ENCODE measurements at places on chromosomes 4 and X.

GRCh38 chrX:19682712-19683331 is 167.5 kb upstream of the MAP3K15 start:
- DNase-seq = peak; percentile 86

DNA sequence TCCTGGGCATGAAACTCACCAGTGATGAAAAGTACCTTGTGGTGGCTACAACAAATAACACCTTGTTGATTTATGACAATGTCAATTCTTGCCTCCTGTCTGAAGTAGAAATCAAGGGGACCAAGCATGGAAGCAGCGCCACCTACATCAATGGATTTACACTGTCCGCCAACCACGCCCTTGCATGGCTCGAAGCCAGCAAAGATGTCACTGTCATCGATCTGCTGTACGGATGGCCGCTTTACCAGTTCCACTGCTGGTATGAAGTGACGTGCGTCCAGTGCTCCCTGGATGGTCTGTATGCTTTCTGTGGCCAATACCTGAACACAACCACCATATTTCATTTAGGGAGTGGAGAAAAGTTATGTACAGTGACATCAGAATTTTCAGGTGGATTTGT is 200.5 kb downstream of the NWD2 start:
- DNase-seq = no peak

DNA sequence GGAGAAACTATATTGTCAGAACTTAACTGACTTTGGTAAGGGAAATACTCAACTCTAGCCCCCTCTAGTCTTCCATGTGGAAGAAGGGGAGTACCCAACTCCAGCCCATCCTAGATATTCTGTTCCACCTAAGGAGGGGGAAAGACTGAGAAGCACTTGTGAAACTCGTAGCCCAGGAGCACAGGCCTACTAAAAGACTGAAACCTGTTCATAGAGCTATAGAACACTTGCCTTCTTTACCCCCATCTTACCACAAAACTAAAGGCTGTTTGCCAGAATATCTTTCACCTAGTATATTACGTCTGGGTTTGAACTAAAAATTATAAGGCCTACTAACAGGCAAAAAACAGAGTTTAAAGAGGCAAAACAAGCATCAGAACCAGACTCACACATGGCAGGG is 15.5 kb downstream of the CLDN22 start:
- DNase-seq = no peak

DNA sequence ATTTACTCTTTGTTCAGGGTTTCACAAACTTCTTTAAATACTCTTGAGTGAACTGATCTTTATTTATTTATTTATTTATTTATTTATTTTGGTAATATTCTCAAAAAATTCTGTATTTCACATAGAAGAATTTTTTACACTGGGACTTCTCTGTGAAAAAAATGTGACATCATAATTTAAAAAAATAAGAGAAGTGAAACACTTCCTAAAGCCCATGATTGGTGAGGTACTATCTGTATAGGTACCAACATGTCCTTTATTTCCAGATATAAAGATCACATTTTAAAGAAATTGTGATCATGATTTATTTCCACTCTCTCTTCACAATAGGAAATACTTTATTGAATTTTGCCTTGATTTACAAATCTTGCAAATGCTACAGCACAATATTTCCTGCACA is 497.1 kb downstream of the FAT4 start:
- no peak for DNase-seq

GRCh38 chr4:28313729-28314713 is 1453.4 kb downstream of the STIM2 start:
- DNase-seq = no peak

DNA sequence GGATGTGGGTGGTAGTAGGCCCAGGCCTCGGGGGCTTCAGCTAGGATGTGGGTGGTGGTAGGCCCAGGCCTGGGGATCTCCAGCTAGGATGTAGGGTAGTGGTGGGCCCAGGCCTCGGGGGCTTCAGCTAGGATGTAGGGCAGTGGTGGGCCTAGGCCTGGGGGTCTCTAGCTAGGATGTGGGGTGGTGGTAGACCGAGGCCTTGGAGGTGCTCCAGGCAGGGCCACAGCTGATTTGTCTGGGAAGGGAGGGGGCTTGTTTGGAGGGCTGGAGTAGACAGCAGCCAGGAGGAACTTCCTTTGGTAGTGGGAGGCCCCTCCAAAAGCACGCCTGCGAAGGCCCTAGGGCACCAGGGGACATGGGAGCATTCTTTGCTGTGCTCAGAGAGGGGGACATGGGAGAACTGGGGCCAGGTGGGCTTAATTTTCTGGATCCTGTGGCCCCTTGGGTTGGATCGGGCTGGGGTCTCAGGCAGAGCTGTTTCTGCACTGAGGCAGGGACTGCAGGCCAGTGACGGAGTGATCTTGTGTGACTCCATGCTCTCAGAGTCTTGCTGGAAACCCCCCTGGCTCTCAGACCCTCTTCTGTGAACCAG is 3.3 kb upstream of the SPON2 start:
- no peak for DNase-seq

DNA sequence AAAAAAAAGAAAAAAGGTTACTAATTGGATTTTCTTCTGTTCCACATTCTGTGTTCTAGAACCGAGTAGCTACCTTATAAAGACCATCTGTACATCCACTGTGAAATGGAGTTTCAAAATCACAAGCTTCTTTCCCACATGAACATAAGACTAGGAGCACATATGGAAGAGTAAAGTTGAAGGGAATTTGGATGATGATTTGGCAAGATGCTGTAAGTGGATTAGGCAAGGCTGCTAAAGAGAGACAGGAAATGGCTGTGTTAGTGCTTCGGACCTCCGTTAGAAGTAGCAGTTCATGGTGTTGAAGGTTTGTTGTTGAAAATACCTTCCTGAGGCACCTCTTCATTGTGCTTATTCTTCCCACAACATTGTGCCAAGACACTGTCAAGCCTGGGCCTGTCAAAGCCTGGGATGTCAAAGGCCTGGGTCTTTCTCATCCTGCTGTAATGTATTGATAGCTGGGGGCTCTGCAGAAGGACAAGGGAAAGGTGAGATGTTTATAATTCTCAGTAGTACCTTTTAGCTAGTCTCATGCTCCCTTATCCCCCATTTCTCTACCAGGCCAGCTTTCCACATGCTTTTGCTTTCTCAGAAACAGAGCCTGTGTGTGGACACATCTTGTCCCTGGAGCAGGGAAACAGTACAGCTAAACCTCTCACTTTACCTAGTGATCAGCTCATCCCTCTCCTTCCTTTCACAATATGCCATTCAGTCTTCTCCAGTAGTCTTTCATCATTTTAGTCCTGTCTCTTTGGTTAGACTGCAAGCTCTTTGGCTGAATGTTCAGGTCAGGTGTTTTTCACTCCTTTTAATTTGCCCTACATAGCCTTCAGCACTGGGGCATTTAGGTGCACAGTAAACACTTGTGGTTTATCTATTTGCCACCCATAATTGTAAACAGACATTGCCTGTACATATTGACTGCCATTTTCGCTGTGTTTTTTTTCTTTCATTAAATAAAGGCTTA is 37.9 kb upstream of the CYP2U1 start:
- DNase-seq = no peak

- peak; percentile 92 for DNase-seq
These were observed 440.9 kb downstream of the INPP4B start for GRCh38 chr4:142405021-142405694.

DNA sequence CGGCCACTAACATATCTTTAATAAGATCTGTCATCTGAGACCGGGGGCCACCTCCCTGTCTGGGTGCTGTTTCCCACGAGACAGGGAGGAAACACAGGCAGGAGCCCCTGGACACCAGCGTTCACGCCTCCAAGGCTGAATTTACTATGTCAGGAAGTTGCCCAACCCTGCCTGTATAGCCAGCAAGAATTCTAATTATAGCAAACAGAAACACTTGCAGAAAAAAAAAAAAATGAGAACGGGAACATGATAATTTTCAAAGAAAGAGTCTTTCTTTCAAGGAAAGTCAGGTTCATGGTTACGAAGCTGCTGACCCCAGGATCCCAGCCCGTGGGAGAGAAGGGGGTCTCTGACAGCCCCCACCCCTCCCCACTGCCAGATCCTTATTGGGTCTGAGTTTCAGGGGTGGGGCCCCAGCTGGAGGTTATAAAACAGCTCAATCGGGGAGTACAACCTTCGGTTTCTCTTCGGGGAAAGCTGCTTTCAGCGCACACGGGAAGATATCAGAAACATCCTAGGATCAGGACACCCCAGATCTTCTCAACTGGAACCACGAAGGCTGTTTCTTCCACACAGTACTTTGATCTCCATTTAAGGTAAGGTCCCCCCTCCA is at the start of gene IL3RA:
IL3RA (plus strand) TSS at position 455 of the 613 bp plus-strand sequence. CDS start 4,981 bp downstream, outside the sequence.
- peak; percentile 60 for DNase-seq

DNA sequence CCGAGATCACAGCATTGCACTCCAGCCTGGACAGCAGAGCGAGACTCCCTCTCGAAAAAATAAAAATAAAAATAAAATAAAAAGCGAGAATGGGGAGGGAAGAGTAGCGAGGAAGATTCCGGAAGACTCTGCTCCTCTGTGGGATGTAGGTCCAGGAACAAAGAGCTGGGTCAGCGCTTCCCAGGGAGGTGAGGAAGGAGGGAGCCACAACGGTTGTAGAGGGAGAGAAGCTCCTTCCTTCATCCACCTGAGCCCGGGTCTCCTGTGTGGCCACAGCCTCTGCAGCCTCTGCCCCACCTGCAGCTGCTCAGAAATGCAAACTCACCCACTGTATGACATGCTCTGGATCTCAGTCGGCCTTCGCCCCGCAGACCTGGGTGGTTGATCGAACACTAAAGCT is 3.8 kb upstream of the PPP2R3B start:
- no peak for DNase-seq

GRCh38 chr4:98716796-98717195 is 58.4 kb upstream of the TSPAN5 start:
- no peak for DNase-seq

- no peak for DNase-seq
These were observed 46.9 kb downstream of the WFS1 start for GRCh38 chr4:6316461-6317003.

- no peak for DNase-seq
These were observed 397.5 kb upstream of the PPP1R2C start for GRCh38 chrX:43175434-43175833.

- DNase-seq = peak; percentile 30
These were observed 1.8 kb downstream of the SH2D1A start for GRCh38 chrX:124348182-124348581.

DNA sequence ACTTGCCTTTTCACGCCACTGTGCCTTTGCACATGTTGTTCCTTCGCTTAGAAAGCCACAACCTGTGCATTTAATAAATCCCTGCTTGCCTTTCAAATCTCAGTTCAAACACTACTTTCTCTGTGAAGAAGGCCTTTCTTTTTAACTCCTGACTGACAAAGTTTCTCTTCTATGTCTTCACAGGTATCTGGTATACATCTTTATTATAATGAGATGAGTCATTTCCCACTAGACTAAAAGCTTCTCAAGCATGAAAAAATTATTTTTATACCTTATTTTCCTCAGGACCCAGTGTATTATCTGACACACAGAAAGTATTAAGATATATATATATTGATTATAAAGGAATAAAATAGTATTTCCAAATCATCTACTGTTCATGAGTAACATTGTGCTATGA is 189.9 kb downstream of the TBCK start:
- no peak for DNase-seq

DNA sequence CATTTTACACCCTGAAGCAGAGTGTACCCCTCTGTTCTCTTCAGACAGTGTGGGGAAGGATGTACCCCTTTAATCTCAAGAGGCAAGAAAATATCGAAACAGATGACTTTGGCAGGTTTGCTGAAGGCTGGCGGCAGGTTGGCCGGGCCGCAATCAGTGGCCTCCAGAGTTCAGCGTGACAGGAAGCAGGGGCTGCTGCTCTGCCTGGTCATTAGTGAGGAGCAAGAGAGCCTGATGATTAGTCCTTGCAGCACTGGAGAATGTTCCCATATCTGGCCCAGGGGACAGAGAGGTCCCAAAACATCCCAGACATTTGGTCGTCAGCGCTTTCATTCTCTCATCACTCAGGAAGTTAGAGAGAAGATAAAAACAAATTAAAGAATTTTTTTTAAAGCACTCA is 352.8 kb downstream of the SPRY1 start:
- DNase-seq = no peak

- peak; percentile 78 for DNase-seq
These were observed at the start of gene ZC4H2 for GRCh38 chrX:64975989-64976672. Gene ZC4H2, minus strand, starts transcription at chrX:64976450. Its CDS starts 73 bp downstream, at chrX:64976377.

Measured in activated CD4-positive, alpha-beta T cell treated with anti-CD3 and anti-CD28 coated beads, Interleukin-10, Interleukin-2, amounts not matched to agents 100 ng/mL and 50 ng/mL, durations not matched to agents 16 hours and 8 hours (primary cell).